ENCODE measurements at places on chromosomes 11 and 22.

- DNase-seq = no peak
Measured at GRCh38 chr11:109939166-109939810, 153.9 kb upstream of the ZC3H12C start.

DNA sequence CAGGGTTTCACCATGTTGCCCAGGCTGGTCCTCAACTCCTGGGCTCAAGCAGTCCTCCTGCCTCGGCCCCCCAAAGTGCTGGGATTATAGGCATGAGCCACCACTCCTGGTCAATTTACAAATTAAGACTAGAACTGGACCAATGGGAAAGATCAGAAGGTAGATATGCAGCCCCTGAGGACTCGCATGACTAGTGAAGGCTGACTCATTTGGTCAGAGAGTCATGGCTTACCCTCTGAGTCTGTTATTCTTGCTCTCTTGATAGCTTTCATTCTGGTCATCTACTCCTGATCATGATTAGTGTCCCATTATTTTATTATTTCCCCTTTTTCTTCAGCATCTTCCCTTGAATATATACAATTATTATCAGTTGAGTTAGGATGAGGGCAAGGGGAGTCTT is 2.7 kb upstream of the LDHAL6A start:
- DNase-seq = no peak

- DNase-seq = no peak
Measured at GRCh38 chr11:120674542-120674941, 163.0 kb downstream of the GRIK4 start.

GRCh38 chr22:49546811-49547585 is 280.7 kb downstream of the BRD1 start:
- no peak for DNase-seq

DNA sequence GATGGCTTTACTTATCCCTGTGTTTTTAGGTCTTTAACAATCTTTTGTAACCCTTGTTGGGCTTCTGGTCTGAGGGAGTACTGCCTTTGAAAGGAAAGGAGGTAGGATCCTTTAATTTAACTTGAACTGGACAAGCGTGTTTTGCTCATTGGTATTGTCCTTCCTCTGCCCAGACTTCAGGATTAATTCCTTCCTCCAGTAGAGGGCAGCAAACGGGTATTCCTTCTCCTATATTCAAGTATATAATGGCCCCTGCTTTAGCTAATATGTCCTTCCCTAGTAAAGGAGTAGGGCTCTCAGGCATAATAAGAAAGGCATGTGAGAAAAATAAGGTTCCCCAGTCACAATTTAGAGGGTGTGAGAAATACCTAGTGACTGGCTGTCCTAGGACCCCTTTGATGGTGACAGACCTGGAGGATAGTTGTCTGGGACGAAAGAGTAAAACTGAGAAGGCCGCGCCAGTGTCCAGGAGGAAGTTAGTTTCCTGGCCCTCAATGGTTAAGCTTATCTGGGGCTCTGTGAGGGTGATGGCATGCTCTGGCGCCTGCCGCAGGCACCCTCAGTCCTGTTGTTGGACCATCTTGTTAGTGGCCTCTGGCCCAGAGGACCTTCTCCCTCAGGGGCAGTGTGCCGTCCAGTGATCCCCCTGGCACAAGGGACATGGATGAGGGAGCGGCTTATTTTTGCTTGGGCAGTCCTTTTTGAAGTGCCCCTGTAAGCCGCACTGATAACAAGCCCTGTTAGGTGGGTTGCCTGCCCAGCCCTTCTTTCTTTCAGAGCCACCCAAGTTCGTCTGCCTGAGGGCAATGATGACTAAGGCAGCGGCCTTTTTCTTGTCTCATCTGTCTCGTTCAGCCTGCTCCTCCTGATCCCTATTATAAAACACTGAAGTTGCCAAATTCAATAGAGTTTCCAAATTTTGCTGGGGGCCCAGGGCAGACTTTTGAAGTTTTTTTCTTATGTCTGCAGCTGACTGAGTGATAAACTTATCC is 51.8 kb downstream of the C11orf71 start:
- no peak for DNase-seq

GRCh38 chr22:48256776-48257684 is 1494.6 kb downstream of the TBC1D22A start:
- DNase-seq = no peak

DNA sequence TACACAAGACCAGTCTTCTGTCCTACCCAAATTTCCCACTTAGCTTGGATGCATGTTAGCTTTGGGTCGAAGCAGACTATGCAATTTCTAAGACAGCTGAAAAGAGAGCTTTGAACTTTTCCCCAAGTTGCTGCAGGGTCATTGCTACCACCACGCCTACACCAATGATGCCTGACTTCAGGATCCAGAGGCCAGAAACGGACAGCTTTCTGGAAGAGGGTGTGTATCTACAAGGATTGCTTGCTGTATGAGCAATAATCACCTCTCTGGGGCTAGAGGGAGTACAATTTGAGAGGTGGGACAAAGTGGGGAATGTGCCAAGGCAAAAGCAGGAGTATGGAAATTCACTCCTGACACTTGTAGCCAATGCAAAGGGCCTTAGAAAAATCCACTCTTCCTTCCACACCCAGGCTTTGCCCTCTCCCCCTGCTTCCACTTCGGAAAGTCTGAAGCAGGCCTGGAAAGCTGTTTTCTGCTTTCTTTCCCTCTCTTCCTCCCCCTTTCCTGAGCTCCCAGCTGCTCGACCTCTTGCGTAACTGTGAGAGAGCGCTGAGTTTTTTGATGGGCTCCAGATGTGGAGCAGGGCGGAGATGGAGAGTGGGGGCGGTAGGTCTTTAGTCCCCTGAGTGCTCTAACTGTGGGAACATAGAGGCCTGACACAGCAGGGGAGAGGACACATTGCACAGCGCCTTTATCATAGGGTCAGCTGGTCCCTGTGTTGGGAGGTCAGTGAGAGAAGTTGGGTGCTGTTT is 2.1 kb upstream of the PHLDB1 start:
- no peak for DNase-seq

DNA sequence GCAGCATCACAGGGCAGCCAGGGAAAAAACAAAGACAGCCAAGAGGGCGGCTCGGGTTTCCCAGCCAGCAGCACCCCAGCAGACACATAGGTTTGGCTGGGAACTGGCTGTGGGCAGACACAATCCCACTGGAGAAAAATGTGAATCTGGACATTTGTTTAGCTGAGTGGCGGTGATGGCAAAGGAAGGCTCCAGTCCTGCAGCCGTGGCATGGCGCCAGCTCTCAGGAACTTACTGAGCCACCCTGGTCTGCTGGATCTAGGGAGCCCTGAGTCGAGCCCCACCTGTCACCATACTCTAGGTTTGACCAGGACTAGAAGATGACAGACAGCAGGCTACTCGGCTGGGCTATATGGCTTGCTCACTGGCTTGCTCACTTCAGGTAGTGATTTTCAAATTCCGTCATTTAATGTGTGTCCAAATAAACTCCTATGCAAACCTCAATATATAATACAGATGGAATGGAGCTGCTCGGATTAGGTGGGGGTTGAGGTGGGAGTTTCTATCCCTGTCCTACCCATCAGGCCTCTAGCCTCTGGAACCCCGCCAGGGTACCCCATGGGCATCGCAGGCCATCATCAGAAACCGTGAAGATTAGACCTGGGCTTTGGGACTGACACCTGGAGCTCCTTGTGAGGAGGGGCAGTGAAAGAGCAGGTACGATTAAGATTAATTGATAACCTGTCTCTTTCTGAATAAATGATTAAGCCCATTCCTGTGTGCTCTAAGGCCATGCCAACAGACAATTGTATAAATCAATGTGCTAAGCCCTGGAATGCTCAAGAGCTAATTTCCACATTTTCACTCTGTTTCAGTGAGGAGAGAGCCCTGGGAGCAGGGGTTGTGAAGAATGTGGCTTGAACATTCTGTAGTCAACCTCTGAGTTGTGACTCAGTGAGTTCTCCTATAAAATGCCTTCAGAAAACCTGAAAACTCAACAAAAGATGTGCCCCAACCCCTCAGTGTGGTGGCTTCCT is 42.5 kb downstream of the GALNT18 start:
- DNase-seq = no peak

DNA sequence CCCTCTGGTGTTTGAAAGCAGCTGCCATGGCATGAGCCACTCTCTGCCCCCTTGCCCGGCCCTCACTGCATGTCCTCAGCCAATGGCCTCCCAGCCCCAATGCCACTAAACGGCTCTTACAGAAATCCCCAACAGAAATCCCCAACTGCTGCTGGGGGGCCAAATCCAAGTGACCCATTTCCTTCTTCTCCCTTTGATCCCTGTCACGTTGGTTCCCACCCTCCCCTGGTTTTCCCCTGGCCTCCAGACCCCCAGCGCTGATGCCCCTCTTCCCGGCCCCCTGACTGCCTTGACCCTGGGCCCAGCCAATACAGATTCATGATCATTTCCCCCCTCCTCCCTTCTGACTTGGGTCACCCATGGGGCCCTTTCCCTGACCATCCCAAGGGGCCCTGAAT is 30.9 kb downstream of the IGLL1 start:
- no peak for DNase-seq

- DNase-seq = no peak
Measured at GRCh38 chr11:2317354-2318050, 15.7 kb downstream of the TSPAN32 start.

DNA sequence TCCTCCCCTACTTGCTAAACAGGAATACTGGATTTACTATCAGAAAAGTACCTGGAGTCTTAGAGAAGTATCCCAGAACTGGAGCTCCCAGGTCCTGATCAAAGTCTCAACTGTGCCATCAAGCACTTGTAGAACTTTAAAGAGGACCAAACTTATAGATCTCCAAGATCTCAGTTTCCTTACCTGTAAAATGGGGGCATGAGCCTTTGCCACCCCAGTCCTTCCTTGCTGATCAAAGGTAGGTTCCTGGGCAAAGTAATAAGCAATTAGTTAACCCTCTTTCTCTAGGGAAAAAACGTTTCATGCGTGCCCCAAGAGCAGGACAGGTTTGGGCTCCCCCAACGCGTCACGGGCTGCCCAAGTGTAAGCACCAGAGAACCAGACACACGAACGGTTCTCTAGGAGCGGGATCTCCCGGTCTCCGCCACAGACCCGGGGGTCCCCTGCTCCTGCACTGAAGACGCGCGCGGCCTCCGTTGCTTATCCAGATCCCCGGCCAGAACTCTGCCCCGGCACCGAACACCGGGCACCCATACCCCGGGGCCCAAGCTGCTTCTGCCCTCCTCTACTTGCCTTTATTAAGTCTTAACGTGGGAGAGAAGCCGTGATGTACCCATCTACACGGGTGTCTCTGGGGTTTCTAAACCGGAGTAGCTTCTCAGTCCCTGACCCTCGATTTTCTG is 505 bp downstream of the ZNF214 start:
- DNase-seq = no peak

- no peak for DNase-seq
Measured at GRCh38 chr11:78100261-78100660, 20.6 kb upstream of the NDUFC2 start.

DNA sequence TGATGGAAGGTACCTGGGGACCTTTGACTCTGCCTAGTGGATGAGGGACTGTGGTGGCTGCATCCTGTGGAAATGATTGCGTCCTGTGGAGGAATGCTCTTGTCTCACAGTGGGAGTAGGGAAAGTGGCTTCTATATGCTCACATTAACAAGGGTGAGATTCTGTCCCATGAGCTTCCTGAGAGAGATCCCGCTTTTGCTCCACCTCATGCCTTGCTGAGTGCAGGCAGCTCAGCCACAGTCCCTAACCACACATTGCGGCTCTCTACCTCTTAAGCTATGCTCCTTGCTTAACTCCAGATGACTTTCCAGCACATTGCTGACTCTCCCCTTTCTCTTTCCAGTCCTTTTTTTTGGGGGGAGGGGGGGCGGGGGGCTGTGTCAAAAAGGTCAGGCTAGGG is 45.0 kb downstream of the TEAD1 start:
- DNase-seq = no peak

- DNase-seq = no peak
Measured at GRCh38 chr11:77217156-77217555, 84.3 kb downstream of the GDPD4 start.

DNA sequence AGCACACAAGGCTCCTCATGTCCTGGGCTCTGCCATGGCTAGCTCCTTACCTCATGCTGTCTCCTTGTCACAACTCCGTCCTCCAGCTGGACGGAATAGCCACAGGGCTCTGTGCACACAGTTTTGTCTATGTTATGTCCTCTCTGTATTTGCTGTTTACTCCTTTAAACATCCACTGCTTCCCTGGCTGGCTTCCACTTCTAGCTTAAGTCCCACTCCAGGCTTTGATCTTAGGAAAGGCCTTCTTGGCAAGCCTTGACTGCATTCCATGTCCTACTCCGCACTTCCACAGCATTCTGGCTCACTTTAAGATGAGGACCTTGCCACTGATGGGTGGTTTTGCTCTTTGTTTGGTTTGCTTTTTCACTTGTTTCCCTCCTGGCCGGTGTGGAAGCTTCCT is 22.9 kb upstream of the ROBO3 start:
- DNase-seq = no peak

GRCh38 chr22:23938328-23939016 is 22.5 kb downstream of the GSTT2B start:
- no peak for DNase-seq

DNA sequence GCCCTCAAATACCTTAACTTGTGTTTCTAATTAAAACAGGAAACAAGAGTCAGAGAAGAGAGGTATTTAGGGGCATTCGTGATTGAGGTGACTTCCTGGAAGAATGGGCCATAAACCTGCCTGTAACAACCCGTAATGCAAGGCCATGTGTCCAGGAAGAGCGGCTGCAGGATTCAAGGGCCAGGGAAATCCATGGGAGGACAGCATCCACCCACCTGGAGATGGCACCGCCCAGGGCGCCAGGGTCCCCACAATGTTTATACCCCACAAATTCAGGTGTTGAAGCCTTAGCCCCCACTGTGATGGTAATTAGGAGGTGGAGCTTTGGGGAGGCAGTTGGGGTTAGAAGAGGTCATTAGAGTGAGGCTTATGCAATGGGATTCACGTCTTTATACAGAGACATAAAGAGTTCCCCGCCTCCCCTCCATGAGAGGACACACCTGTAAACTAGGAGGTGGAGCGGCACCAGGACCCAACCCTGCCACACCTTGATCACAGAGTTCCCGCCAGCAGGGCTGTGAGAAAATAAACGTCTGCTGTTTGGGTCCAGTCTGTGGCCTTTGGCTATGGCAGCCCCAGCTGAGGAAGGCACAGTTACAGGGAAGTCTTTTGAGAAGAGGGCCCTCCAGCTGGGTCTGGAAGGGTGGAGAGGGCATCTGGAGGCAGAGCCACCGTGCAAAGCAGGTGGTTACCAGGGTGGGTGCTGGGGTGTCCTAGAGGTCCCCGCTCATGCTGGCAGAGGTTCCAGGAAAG is 1394.3 kb downstream of the TBC1D22A start:
- DNase-seq = no peak

- DNase-seq = no peak
Measured at GRCh38 chr22:27576815-27577573, 224.6 kb downstream of the MN1 start.

- DNase-seq = no peak
Measured at GRCh38 chr22:23053912-23054530, 16.3 kb upstream of the GNAZ start.

GRCh38 chr11:43922295-43922648 is 20.2 kb upstream of the C11orf96 start:
- no peak for DNase-seq

GRCh38 chr11:76291576-76292526 is 85.5 kb upstream of the WNT11 start:
- no peak for DNase-seq

- no peak for DNase-seq
Measured at GRCh38 chr11:77879218-77879617, 58.3 kb downstream of the AAMDC start.

All from stimulated activated CD8-positive, alpha-beta memory T cell treated with anti-CD3 and anti-CD28 coated beads, Interleukin-4, amount 100 ng/mL, for 1 hour (primary cell).